ENCODE measurements at places on chromosomes 5 and 9.

DNA sequence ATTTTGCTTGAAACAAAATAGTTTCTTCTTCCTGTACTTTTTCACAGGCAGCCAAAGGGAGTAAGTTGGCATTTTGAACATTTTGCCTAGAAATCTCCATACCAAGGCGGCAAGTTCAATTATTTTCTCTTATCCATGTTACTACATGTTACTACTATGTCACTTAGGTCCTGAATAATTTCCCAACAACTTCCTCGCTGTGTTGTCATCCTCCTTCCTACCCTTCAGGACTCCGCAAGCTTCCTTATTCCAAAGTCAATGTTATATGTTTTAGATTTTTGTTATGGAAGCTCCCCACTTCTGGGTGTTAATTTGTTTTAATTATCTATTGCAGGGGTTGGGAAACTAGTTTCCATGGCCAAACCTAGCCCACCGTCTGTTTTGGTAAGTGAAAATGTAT lies 9.9 kb upstream of the B4GALT1 start:
- DNase-seq = no peak

DNA sequence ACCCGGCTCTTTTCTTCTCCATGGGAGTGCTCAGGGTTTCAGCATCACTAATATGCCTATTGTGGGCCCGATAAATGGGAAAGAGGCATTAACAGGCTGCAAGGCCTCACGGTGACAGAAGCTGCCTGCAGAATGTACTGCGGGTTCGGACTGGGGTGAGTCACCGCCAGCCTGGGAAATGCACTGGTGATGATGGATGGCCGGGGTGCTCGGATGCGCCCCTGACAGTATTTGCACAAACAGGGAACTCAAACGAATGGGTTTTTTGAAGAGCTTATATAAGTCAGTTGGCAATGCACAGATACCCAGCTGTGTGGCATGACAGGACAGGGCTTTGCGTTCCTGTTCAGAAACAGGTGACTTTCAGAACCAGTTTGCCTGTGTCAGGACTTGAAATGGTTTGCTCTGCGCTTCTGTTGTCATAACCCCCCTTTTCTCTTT lies 42.0 kb upstream of the PITX1 start:
- DNase-seq = no peak

DNA sequence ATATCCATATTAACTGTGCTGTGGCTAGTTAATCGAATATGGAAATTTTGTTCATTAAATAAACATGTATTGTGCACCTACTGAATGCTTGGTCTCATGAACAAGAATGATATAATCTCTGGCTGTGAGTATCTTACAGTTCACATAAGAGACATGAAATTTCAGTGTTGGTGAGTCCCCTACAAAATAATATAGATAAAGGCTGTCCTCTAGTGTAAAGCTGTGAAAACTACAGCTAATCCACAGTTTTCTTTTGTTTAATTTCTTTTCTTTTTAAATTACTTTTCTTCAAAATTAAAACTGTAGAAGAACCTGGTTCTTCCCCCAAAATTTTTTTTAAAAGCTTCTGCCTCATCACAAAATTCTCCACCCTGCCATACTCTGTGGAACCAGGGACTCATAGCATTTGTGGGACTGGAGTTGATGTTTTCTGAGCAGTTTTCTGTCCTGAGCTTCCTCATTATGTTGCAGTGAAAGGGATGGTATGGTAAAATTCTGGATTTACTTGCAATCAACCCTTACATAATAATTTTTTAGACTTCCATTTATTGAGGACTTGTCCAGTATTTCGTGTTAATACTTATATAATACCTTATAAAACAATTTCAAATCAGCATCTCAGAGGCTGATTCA lies 135.0 kb downstream of the STK32A start:
- DNase-seq = no peak

GRCh38 chr5:91256142-91256524 lies 127.0 kb downstream of the ARRDC3 start:
- no peak for DNase-seq

GRCh38 chr5:31124651-31125305 lies 68.7 kb upstream of the CDH6 start:
- DNase-seq = no peak

- no peak for DNase-seq
Measured at GRCh38 chr5:75523275-75523674, 11.6 kb downstream of the POLK start.

GRCh38 chr5:154776167-154776566 lies 21.0 kb downstream of the LARP1 start:
- no peak for DNase-seq

DNA sequence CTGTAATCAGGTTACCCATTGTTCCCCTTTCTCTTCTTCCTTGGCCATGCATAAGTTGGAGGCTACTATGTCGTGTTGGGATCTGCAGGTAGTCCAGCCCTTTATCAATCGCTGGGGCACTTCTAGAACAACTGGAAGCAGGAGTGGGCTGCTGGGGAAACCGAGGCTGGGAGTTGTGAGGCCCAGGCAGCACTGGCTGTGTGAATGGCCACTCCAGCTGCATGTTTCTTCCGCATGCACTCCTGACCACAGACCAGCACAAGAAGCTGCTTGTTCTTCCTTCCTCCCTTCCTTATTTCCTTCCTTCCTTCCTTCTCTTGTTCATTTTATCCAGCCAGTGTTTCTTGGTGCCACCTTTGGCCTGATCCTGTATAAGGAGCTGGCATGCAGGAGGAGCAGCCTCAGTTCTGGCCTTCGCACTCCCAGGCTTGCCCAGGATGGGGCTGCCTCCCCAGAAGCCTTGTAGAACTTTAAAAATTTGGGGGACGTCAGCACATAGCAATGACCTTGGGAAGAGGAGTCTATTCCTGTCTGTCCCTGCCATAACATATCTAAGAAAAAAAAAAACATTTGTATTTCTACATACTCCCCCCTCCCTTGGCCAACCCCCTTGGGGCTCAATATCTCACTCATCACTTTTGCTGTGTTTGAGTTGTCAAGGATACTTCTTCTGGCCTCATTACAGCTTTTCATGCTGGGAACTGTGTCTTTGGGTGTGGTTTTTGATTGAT lies 20.8 kb upstream of the CXCL14 start:
- DNase-seq = no peak

GRCh38 chr9:126173401-126173800 lies 153.2 kb upstream of the MVB12B start:
- no peak for DNase-seq

- no peak for DNase-seq
Measured at GRCh38 chr9:12183321-12183720, 509.9 kb upstream of the TYRP1 start.

- no peak for DNase-seq
Measured at GRCh38 chr5:58921159-58921558, 338.3 kb downstream of the RAB3C start.

DNA sequence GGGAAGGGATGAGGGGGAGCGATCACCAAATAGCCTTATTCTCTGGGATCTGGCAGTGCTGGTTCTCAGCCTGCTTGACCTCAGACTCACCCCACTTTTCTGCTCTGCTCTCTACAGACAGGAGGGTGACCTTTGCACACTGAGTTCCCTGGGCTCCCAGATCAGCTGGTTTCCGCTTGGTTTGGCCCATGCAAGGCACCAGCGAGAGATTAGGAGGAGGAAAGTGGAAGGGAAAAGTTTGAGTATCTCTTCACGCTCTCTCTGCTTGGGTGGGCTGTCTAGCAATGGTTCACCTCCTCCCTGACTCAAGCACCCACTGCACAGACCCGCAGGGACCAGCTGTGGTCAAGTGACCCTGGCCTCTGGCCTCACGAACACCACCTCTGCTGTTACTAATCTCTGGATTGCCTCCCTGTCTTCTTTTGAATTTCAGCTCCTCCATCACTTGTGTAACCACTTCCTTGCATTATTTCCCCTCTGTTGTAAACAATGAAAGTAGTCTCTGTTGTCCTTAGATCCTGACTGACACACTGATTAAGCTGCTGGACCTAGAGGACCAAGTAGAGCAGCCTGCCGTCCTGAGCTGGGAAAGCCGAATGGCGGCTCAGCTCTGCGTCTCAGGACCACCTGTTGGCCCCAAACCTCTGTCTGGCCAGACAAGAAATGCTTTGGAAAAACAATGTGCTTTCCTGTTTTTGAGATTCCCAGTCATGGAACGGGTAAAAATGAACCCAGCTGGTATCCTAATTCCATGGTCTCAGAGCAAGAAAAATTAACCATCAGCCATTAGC lies 186.6 kb downstream of the CRB2 start:
- DNase-seq = no peak

- DNase-seq = no peak
Measured at GRCh38 chr9:121120386-121120785, 45.6 kb downstream of the CNTRL start.
